ENCODE measurements at places on chromosomes 3 and 15. TPM values are rescaled to one million over a fixed set of nuclear protein-coding genes. Genes with fewer than 3 reads are reported as not detected.

- DNase-seq = no peak
These were observed 29.7 kb upstream of the KLF13 start for GRCh38 chr15:31296646-31297574.

GRCh38 chr3:14598143-14598569 is 53.4 kb upstream of the CCDC174 start:
- no peak for DNase-seq

- DNase-seq = no peak
These were observed 5.9 kb upstream of the ACP3 start for GRCh38 chr3:132311316-132311715.

- DNase-seq = no peak
These were observed 24.3 kb upstream of the MANF start for GRCh38 chr3:51360806-51361205.

DNA sequence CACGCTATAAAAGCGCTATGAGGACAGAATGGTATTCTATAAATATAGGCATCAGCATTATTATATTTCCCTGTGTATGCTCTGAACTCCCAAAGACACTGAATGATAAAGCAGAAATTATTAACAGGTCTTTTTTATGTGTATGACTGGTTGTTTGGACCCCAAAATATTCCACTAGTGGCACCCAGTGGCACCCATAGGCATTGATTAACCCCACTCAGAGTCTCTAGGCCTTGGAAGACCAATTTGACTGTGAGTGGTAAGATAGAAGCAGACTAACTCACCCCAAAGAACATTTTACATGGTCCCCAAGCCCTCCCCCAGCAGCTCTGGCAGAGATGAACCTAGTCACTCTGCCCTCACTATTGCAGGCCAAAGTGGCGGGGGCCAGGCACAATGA is 45.4 kb upstream of the UBE2E1 start:
- no peak for DNase-seq

Gene MYEF2
- 71.3 TPM for total RNA-seq

Gene ISY1
- 45.7 TPM for total RNA-seq

Gene TEX55
- not detected for total RNA-seq

DNA sequence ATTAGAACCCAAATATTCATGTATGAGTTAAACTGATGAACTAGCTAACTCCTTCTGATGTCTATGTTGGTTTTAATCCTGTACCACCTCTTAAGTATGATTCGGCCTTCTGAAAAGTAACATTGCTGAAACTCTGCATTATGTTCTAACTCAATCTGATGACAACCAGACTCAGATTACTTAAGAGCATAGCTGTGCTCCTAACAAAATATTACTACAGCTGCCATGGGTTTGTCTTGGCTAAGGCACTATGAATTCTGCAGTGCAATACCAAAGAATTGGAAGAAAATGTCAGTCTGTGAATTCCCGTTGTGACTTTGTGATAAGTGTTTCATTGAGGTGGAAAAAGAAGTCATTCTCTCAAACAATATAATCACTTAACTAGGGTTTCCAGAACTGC is 224.4 kb downstream of the ZMAT3 start:
- no peak for DNase-seq

- DNase-seq = no peak
These were observed 2.2 kb downstream of the SCAMP5 start for GRCh38 chr15:74997543-74997942.

GRCh38 chr15:90063770-90064247 is 38.5 kb downstream of the IDH2 start:
- no peak for DNase-seq

DNA sequence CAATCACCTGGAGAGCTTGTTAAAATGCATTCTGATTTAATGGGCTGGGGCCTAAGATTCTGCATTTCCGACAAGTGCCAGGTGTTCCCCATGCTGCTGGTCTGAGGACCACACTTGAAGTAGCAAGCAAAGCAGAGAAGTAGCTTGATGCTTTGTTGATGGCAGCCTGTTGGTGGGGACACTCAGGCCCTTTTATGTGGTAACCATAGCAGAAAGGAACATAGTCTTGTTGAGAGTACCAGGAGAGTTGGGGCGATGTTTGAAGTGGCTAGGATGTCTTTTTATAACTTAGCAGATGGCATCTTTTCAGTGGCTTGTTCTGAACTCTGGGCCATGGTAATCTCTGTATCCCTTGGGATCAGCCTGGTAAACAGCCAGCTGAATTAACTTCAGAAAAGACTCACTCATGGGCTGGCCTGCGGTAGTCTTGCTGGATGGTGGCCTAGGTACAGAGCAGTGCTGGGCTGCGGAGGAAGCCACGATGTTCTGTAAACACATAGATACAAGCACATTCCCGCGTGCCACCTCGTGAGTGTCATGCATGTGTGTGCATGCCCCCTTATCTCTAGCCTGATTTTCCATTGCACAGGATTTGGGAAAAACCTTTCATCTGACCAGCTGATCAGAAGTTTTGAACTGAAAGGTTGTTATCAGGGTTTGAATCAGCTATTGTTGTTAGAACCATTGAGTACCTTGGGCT is 292.4 kb upstream of the LRRFIP2 start:
- no peak for DNase-seq

DNA sequence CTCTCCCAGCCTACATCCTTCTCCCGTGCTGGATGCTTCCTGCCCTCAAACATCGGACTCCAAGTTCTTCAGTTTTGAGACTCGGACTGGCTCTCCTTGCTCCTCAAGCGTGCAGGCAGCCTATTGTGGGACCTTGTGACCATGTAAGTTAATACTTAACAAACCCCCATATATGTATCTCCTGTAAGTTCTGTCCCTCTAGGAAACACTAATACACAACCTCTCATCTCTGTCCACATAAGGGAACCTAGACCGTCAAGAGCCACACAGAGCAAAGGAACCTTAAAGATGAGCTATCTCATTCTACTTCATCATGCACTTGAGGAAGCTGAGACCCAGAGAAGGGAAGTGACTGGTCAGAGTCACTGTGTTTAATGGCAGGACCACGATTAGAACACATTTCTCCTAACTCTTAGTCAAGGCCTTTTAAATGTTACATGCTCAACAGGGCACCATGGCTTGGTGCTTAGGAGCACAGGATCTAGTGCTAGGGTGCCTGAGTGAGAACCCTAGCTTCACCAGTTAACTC is 50.3 kb downstream of the NPTN start:
- DNase-seq = no peak

- DNase-seq = no peak
These were observed 74.8 kb downstream of the ADAMTS9 start for GRCh38 chr3:64612916-64613526.

Gene SYNPR
- total RNA-seq = not detected

Gene ARHGAP31
- 7.6 TPM for total RNA-seq

- no peak for DNase-seq
These were observed 40.0 kb downstream of the ASB7 start for GRCh38 chr15:100642213-100642949.

DNA sequence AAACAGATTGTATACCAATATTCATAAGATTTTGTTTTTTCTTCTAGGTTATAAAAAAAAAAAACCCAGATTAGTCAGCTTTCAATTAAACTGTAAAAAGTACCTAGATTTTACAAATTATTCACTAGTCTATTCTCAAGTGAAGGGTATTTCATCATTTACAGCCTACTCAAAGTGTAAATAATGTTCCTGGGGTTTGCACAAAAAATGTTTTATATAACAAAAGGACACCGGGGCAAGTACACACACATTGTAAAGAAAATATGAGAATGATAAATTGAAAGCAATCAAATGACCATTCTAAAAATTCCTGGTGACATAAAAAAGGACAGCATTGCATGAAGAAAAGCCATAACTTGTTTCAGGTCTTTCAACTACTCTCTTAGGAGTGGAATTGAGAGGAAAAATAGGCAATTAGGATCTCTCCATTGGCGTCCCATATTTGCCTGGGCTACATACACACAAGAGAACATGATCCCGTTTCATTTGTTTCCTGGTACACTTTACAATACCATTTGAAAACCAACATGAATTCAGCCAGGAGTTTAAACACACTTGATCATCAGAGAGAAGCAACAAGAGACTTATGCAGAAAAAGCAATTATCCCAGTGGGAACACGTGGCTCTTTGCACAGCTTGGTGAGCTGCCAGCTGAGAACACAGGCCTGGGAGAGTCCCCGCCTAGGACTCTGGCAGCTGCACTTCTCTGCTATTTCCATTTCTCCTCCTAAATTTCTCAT is 1039.2 kb downstream of the ROBO1 start:
- DNase-seq = no peak

GRCh38 chr3:21168471-21168870 is 582.5 kb downstream of the ZNF385D start:
- DNase-seq = no peak

Gene CXCR6
- total RNA-seq = not detected

Gene GABRG3
- not detected for total RNA-seq

GRCh38 chr15:40329804-40330203 is 6.3 kb downstream of the INAFM2 start:
- DNase-seq = no peak

DNA sequence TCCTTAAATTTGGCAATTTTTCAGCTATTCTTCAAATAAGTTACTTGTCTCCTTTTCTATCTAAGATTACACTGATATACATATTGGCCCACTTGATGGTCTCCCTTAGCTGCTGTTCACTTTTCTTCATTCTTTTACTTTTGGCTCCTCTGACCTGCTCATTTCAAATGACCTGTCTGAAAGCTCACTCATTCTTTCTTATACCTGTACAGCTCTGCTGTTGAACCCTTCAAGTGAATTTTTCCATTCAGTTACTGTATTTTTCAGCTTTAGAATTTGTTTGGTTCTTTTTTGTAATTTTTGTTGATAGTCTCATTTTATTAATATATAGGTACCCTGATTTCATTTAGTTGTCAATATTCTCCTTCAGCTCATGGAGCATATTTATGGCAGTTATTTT is 39.7 kb downstream of the MNS1 start:
- no peak for DNase-seq

DNA sequence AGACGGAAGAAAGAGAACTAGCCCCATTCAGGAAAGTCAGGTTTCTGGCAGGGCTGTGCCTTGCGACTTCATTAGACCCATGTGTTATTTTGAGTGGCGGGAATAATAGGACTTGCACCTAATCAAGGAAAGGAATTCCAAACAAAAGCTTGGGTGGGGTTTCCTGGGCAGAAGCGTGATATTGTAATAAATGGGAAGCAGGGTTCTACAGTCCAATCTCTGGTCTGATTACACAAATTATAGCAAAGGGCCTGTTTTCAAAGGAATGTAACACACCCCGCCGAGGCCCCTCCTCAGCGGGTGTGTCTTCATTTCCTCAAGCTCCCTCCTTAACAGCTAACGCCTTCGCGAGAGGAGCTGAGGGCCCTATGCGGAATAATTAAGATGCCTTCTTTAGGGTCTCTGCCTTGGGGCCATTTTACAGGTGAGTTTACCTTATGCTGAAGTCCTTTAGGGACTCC is 396.0 kb upstream of the C2CD4B start:
- DNase-seq = no peak

Gene HDC
- total RNA-seq = not detected

DNA sequence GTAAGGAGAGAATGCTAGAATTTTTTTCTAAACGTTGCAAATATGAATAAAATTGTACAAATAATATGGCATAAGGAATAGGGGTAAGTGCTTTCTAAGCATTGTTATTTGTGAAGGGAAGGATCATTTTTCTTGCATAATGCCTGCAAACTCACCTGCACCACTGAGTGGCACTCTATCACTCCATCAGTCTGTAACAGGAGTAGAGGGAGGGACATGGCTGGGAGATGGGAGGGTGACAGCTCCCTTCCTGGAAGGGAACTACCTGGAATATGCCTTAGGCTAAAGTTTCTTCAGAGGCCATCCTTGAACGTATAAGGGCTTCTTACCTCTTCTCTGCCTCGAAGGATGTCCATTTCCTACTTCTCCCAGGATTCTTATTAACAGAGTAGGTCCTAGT is 3.0 kb downstream of the NAALADL2 start:
- DNase-seq = peak; percentile 8

Gene AGBL1
- not detected for total RNA-seq

DNA sequence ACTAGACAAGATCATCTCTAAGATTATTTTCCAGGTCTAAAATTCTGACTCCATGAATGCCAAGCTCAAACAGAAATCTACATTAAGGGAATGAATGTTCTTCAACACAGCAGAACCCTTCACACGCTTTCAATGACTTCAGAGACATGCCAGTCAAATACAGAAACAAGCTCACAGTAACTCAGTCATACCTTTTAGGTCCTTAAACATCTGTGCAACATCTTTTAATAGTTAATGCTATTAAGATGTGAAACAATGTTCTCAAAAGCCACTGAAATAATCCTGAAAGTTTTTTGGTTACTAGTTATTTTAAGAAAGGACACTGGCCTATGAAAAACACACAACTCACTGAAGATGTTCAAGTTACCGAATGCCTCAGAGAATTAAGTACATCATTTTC is 2.5 kb downstream of the DLG1 start:
- DNase-seq = no peak

Gene GNB5
- total RNA-seq = 58.7 TPM

- no peak for DNase-seq
These were observed 21.2 kb upstream of the SIAH2 start for GRCh38 chr3:150783920-150784746.

Gene TEX9
- 4.1 TPM for total RNA-seq
